ENCODE measurements at places on chromosomes 12 and 14.

- DNase-seq = no peak
Observed at GRCh38 chr12:128791395-128792322, 32.1 kb downstream of the SLC15A4 start.

DNA sequence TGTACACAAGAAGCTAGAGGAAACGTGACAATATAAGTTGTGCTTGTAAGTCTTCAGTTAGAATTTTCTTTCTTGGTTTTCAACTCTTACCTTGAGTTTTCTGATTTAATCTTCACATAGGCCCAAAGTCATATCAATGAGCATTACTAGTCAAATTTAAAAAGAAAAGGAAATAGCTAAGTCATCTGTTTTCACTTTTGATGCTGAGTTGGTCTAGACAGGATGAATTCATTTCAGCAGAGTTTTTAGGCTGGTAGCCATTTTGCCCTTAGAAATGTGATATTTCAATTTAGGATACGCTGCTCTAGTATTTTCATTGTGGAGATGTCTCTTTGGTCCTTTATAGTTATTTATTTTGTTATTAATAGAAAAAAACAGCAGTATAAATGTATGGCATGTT, 44.6 kb upstream of the KRAS start:
- DNase-seq = no peak

GRCh38 chr12:49827051-49827400, 1.2 kb downstream of the NCKAP5L start:
- no peak for DNase-seq

DNA sequence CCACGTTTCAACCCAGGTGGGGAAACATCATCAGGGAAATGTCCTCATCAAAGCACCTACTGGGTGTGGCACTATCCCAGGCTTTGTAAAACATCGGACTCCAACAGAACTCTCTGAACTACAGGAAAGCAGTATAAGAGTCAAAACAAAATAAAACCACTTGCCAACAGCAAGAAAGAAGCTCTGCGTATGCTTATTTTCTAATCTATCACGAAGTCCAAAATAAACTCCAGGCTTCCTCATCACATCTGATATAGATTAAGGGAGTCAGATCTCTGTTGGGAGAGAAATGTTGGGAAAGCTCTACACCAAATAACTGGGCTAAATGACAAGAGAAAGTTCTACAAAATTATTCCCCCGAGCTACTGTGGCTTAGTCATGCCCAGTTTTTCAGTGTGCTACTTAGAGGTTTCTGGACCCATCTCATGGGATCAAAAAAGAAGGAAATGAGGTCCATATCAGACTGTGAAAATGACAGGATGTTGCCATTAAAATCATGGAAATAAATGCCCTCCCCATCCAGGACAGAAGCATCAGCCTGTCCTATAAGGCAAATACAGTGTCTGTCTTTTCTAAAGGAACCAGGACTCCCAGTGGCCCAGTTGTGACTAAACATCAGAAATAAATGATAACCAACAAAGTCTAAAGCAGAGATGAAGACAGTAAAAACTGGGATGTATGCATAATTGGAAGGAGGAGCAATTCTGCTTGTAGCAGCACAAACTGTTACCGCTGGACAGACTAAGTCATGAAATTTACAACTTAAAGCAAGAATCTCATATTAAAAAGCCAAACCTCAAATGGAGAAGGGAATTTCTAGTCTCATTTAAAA, 149.5 kb downstream of the STXBP6 start:
- DNase-seq = no peak

DNA sequence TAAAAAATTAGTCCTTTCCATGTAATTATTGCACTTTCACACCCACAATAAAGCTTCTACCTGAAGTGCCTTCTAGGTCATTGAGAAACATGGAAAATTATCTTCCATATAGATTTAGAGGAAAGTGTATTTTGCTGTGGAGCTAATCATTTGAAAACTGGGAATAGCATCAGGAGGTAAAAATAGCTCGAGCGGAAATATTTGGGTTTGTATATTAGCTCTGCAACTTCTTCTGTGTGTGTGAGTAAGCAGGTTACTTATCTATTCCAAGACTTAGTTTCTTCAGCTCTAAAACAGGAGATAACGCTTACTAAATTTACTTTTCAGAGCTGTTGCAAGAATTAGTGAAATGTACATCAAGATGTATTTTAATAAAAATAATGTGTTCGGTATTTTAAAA, 95.0 kb upstream of the MON2 start:
- DNase-seq = no peak

All from stimulated activated effector memory CD8-positive, alpha-beta T cell treated with anti-CD3 and anti-CD28 coated beads, Interleukin-12 subunit alpha, Interleukin-12 subunit beta, amount 100 ng/mL, for 72 hours (primary cell).